ENCODE measurements at places on chromosomes 13 and 19. TPM values are rescaled to one million over a fixed set of nuclear protein-coding genes. Genes with fewer than 3 reads are reported as not detected.

ZNF99 gene
- total RNA-seq: not detected

PGLYRP2 gene
- not detected for total RNA-seq

DNA sequence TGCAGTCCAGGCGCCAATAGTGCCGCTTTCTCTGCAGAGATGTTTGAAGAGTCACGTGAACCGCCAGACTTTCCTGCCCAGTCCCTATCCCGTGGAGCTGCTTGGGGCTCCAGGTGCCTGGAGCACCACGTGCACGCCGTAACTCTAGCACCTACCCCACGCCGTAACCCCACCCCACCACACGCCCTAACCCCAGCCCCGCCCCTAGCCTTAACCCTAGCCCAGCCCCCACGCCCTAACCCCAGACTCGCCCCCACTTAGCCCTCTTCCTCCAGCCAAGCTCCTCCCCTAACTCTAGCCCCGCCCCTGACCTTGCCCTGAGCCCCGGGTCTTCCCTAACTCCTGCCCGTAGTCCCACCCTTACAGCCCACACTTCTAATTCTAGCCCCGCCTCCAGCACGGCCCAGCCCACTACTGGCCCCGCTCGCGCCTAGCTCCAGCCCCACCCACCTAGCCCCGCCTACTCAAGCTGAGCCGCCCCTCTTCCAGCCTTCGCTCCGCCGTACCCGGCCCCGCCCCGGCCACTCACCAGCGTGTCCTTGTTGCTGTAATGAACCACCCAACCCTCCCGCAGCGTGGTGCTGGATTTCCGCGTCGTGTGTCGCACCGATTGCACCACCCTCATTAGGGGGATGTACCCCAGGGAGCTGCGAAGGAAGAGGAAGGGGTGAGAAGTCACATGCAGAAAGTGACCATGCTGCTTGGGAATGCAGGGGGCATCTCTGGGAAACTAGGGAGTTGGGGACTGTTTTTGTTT lies 19.5 kb downstream of the PRKD2 start:
- no peak for DNase-seq

DNA sequence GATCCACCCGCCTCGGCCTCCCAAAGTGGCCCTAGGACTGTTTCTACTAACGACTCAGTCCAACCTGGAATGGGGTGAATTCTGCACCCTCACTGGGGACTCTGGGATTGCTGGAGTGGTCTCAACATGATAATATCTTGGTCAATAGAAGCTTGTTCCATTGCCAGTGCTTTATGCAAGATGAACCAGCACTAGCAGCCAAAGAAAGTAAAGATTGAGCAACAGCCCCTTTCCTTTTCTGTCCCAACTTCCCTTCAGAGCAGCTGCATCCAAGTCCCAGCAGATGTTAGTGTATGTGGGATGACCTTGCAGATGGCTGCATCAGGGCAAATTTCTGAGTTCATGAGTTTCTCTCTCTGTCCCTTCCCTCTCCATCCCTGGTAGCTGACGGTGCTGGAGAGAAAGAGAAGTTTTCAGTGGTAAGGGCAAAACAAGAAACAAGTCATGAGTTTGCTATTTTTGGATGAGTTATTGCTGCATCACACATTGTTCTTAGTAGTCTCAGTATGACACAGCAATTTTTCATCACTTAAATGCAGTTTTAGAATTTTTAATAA lies 183.6 kb upstream of the EDNRB start:
- DNase-seq: peak; percentile 54

DNA sequence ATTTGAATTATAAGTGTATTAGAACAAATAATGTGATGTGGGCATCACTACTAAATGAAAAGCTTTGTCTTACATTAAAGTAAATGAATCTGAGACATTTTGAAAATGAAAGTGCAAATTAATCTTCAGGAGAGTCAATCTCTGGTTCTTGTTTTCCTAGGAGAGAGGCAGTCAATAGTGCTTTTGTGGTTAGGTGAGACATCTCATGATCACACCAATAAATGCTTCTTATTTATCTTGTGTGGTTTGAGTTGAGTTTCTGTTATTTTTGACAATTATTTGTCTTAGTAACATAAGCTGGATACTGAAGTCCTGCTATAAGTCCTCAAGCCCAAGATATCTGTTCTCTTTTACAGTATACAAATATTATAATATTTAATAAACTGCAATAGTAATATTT lies 1378.0 kb upstream of the PCDH9 start:
- DNase-seq: peak; percentile 31

GRCh38 chr13:19622193-19622592 lies 11.3 kb upstream of the MPHOSPH8 start:
- no peak for DNase-seq

APOC4 gene
- total RNA-seq: not detected

DNA sequence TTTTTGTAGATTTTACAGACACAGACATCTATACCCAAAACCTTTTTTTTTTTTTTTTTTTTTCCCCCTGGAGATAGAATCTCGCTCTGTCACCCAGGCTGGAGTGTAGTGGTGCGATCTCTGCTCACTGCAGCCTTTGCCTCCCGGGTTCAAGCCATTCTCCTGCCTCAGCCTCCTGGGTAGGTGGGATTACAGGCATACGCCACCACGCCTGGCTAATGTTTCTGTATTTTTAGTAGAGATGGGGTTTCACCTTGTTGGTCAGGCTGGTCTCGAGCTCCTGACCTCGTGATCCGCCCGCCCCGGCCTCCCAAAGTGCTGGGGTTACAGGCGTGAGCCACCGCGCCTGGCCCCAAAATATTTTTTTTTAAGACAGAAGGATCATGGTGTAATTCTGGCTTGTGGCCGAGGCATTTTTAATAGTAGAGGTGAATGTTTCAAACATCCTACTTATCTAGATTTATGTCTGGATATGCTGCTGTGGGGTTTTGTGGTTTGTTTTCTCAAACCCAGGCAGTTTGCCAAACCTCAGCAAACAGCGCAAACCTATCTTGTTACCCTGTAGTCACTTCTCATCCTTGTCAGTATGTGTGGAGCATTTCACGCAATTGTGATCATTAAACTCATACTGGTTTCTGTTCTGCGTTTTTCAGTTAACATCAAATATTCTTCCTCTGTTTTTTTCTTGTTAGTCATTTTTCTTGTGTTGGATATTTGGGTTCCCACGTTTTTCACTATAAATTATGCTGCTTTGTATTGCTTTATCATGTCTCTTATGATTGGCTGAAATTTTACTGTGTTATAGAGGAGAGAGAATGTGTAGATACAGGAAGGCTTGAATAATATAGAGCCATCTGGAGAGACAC lies 36.2 kb upstream of the GARRE1 start:
- DNase-seq: peak; percentile 95

DNA sequence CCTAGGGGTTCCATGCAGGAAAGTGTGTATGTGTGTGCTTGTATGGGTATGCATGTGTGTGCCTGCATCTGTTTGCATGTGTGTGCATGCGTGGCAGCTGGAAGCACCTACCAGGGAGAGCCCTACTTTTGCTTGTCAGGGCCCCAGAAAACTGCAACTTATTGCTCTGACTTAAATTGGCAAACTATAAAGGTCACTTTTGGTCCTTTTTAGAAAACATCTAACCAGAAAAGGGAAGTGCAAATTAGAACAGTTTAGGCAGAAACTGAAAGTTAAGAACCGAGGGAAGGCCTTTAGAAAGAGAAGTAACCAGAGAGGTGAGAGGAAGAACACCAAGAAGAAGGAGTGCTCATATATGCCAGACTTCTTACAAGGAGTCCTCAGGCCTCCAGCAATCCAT lies 32.5 kb downstream of the DLEU7 start:
- DNase-seq: no peak

RCBTB1 gene
- total RNA-seq: 8.0 TPM

KLK3 gene
- not detected for total RNA-seq

GRCh38 chr13:57438072-57438471 lies 193.5 kb upstream of the PCDH17 start:
- no peak for DNase-seq

DNA sequence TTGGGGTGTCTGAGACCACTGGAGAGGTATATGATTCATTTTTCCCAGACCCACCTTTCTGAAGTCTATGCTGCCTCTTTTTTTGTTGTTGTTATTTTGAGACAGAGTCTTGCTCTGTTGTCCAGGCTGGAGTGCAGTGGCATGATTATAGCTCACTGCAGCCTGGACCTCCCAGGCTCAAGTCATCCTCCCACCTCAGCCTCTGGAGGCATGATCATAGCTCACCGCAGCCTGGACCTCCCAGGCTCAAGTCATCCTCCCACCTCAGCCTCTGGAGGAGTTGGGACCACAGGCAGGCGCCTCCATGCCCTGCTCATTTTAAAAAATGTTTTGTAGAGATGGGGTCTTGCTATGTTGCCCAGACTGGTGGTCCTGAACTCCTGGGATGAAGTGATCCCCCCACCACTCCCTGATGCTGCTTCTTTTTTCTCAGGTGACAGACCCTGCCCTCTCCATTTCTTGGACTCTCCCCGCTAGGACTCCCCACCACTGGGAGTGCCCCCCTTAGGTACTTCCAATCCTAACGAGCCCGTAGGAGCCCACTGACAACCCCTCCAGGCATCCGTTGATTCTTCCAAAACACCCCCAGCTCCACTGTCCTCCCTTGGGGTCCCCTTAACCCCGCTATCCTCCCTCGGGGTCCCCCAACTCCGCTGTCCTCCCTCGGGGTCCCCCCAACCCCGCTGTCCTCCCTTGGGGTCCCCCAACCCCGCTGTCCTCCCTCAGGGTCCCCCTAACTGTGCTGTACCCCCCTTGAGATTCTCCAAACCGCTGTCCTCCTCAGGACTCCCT lies 45.4 kb downstream of the ARHGEF18 start:
- DNase-seq: no peak

KCNN4 gene
- 108 TPM for total RNA-seq

DNA sequence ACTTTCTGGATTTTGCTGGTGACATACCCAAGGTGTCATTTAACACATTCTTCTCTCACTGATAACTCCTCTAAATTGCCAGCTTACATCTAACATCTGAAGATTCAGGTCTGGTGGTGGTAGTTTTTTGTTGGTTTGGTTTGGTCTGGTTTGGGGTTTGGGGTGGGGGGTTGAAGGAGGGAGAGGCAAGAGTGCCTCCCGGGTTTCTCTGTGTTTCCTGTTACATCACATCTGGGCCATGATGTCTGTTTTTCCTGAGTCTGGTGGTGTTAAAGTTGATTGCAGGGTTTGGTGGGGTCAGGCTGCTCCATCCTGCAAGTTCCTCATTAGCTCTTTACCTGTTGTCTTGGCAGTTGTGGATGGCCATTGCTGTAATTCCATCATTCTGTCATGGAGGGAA lies 155.8 kb upstream of the UBL3 start:
- no peak for DNase-seq

IRS2 gene
- total RNA-seq: 5.0 TPM

DNA sequence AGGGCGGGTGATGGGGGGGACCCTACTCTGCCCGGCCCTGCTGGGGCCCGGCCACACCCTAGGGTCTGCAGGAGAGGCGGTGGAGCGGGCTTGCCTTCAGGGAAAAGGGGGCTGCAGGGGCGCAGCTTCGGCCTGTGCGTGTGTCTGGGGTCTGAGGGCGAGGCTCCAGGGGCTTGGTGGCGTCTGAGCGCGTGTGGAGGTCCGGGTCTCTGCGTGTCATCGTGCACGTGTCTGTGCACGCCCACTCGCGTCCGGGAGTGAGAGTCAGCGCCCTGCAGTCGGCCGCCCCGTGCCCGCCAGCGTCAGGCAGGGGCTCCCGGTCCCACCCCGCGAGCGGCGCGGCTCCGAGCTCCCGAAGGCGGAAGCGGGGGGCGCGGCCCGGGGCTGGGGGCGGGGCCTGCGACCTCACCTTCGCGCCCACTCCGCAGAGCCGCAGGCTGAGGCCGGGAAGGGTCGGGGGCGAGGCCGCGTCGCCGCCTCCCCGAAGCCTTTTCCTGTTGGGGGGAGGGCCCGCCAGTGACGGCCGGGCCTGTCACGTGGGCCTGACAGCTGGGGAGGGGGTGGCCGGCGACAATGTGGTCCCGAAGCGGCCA lies at the start of gene ARHGAP45:
ARHGAP45 (plus strand) TSS at position 420 of the 593 bp plus-strand sequence. CDS start 239 bp downstream, outside the sequence.
- DNase-seq: no peak

- DNase-seq: no peak
Observed at GRCh38 chr19:54661846-54662481, 821 bp upstream of the LILRB4 start.

GRCh38 chr19:49936549-49936948 lies 7.2 kb upstream of the NUP62 start:
- DNase-seq: no peak

APOE gene
- total RNA-seq: 1.4 TPM

DNA sequence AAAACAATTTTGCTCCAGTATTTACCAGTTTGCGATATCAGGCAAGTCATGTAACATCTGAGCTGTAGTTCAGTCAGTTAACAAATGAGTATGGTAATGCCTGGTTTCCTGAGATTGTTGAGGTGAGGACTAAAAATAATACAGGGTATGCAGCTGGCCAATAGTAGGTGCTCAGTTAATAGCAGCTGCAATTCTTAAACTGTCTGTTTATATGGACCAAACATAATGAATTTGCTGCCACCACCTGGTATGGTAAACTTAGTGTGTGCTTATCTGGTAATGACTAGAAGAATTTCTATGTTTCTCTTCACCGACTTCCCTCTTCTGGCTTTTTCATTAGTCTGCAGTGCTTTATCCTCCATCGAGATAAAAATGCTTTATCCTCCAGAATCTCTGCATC lies 9.1 kb downstream of the ZMYM2 start:
- DNase-seq: no peak

ZNF540 gene
- total RNA-seq: not detected

Data from HT1080 (cell line).